ENCODE measurements at places on chromosomes 11 and 22.

GRCh38 chr22:47238690-47239473, 476.4 kb downstream of the TBC1D22A start:
- DNase-seq = no peak

- peak; percentile 16 for DNase-seq
Observed at GRCh38 chr11:73372375-73372993, 3.7 kb upstream of the RELT start.

DNA sequence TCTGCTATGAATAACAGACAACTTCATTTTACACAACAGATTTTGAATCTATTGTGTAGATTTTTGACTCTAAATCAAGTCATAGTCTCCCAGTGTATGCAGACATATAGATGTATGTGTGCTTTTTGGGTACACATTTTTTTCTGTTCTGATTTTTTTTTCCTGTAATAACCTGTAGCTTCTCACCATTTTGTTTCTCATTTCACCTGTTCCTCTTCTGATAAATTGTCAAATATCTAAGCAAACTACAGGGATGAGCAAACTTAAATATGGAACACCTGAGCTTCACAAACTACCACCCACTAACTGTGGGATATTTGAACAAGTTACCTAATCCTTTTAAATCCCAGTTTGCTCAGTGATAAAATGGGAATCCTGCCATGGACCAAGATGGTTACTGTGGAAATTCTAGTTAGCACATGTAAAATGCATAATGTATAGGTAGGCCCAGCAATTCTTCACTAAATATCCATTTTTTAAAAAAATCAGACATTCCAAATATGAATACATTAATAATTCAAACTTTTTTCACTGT, 15.7 kb downstream of the LGR4 start:
- no peak for DNase-seq

DNA sequence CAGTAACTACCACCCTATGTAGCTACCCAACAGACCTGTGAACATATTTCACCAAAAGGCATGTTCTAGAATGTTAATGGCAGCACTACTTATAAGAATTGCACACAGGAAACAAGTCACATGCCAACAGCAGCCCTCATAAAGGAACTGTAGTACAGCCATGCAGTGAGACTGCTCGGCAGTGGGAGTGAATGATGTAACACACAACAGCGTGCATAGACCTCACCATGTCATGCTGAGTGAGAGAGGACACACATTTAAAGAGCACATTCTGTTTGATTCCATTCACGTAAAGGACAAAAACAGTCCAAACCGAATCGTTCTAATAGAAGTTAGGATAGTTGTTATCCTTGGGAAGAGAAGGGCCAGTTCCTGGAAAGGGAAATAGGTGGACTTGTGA, 27.2 kb upstream of the KIRREL3 start:
- DNase-seq = no peak

DNA sequence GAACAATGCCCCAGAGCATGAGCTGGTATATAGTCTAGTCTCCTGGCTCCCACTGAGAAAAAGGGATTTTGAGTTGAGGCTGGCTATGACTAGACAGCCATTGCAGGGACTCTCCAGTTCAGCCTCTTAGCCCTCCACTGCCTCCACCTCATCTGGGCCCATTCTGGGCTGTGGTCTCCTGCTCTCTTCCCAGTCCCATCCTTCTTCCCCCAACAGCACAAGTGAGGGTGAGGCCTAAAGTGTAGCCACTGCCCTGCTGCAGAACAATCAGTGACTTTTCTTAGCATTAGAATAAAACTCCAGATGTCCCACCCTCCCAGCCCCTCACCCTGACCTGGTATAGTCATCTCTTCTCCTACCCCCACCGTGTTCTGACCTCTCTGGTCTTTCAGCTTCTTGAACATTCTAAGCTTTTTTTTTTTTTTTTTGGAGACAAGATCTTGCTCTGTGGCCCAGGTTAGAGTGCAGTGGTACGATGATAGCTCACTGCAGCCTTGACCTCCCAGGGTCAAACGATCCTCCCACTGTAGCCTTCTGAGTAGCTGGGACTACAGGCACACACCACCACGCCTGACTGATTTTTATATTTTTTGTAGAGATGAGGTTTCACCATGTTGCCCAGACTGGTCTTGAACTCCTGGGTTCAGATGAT, 4.3 kb downstream of the MED15 start:
- no peak for DNase-seq

GRCh38 chr22:46129390-46130041, 20.8 kb upstream of the PPARA start:
- DNase-seq = no peak

DNA sequence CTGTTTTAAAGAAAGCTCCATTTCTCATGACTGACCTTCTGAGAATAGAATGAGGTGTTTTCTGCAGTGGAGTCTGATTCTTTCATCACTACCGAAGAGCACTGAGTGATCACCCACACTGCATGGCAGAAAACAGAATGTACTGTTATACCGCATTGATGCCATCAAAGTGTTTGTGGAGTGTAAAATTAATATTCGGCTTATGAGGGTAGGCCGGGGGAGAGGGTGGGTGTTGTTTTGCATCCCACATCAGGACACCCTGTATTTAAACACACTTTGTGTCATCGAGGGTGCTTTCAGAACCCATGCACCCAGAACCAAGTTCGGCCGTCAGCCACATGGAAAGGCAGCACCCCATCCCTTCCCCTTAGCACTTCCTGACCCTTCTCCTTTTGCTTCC, 41.3 kb upstream of the ETS1 start:
- no peak for DNase-seq

GRCh38 chr11:17734418-17734911, at the start of gene KCNC1:
KCNC1 (plus strand) TSS chr11:17734781; CDS start chr11:17736003, 1,222 bp downstream.
- DNase-seq = peak; percentile 41

GRCh38 chr22:40626851-40627250, 9.7 kb downstream of the MRTFA start:
- no peak for DNase-seq

DNA sequence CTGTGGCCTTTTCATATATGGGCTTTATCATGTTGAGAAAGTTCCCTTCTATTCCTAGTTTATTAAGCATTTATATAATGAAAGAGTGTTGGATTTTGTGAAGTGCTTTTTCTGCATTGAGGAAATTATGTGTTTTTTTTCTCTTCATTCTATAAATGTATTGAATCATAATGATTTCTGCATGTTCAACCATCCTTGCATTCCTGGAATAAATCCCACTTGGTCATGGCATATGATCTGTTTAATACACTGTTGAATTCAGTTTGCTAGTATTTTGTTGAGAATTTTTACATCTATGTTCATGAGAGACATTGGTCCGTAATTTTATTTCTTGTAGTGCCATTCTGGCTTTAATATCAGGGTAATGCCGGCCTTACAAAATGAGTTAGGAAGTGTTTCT, 25.8 kb downstream of the PIM3 start:
- DNase-seq = no peak

DNA sequence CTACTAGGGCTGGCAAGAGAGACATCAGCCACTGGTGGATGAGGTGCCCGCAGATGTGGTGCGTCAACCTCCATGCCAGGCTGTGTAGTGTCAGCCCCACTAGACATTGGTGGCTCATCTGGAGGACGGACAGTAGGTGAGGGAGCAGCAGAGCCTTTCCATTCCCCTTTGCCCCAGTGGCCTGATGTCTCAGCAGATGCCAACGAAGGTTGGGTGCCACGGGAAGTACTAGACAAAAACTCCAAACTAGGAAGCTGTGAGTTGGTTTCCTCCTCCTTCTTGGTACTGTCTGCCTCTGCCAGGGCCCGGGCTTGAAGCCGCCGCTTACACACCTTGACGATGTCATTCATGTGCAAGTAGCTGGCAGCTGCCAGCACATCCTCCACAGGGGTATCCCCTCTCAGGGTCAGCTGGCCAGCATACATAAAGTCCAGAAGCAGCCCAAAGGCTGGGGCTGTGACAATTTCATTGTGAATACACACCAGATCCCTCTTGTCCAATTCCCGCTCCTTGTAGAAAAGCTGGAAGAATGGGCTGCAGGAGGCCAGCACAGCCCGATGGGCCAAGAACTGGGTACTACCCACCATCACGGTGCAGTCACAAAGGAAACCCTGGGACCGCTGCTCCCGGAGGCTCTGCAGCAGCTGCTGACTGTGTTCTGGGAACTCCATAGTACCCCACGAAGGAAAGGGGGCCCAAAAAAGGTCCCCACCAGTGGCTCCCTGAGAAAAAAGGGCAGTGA, 795 bp downstream of the ZBTB3 start:
- DNase-seq = no peak

DNA sequence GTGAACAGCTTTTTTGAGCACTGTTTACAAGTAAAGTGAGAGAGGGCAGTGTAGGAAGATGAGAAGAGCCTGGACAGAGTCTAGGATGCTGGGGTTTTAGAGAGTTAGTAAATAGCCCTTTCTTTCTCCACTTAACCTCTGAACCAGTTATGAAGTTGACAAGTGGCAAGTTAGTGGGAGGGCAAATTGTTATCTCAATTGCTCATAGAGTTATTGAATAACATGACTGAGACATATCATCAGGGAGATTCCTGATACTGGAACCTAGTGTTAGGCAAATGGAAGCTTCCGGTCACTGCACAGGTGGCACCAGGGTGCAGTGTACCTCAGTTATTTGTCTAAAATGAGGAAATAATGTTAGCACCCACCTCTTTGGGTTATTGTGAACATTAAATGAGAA, 57.8 kb upstream of the PTPN5 start:
- DNase-seq = no peak

DNA sequence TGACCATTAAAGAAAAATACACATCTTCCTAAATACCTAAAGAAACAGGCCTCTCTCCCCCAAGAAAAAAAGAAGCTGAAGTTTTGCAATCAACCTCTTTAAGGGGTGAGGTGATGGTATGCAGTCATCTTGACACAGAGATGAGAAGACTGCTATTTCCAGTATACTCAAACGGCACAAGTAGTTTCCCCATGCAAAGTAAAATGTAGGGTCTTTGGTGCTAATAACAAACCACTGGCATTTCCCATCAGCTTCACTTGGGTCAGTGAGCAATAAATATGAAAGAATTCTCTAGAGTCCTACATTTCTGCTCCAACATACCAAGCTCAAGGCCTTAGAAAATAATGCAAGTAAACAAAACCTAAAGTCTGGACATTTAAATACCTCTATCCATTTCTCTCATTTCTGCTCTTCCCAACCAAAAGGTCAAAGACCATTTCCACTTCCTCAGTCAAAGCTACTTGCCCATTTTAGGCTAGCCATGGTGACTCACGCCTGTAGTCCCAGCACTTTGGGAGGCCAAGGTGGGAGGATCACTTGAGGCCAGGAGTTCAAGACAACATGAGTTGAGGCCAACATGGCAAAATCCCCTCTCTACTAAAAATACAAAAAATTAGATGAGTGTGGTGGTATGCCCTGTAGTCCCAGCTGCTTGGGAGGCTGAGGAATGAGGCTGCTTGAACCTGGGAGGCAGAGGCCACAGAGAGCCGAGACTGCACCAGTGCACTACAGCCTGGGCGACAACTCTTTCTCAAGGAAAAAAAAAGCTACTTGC, 39.5 kb upstream of the CHRNA10 start:
- DNase-seq = peak; percentile 81

- DNase-seq = no peak
Observed at GRCh38 chr11:116694815-116695590, 77.8 kb downstream of the BUD13 start.

- DNase-seq = no peak
Observed at GRCh38 chr11:37474889-37475288, 876.9 kb upstream of the RAG2 start.

- DNase-seq = no peak
Observed at GRCh38 chr11:28627690-28628255, 519.6 kb downstream of the METTL15 start.

- DNase-seq = no peak
Observed at GRCh38 chr11:63919267-63920125, 2.5 kb upstream of the RCOR2 start.

DNA sequence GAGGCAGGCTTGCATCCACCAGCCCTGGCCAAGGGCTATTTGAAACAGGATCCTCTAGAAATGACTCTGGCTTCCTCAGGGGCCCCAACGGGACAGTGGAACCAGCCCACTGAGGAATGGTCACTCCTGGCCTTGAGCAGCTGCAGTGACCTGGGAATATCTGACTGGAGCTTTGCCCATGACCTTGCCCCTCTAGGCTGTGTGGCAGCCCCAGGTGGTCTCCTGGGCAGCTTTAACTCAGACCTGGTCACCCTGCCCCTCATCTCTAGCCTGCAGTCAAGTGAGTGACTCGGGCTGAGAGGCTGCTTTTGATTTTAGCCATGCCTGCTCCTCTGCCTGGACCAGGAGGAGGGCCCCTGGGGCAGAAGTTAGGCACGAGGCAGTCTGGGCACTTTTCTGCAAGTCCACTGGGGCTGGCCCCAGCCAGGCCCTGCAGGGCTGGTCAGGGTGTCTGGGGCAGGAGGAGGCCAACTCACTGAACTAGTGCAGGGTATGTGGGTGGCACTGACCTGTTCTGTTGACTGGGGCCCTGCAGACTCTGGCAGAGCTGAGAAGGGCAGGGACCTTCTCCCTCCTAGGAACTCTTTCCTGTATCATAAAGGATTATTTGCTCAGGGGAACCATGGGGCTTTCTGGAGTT, 13.3 kb downstream of the IL10RA start:
- no peak for DNase-seq

DNA sequence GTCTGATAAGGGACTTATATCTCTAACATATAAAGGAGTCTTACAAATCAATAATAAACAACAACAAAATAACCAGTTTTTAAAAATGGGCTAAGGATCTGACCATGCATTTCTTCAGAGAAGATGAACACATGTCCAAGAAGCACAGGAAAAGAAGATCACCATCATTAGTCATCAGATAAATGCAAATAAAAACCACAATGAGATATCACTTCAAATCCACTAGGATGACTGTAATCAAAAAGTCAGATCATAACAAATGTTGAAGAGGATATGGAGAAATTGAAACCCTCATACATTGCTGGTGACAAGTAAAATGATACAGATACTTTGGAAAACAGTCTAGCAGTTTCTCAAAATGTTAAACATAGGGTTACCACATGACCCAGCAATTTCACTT, 61.2 kb upstream of the MYOD1 start:
- DNase-seq = peak; percentile 20

DNA sequence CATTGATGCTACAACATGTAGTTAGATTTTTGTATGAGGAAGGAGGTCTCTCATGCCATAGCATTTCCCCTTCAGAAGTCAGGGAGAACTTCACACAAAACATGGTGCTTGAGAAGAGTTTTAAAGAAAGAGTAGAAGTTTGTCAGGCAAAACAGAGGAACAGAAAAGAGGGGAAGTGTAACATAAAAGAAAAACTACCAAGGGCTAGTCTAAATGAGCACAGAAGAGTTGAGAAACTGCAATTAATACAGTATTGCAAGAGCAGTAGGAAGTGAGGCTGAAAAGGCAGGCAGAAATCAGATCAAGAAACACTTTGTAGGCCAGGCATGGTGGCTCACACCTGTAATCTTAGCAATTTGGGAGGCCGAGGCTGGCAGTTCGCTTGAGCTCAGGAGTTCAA, 61.0 kb downstream of the FAM168A start:
- no peak for DNase-seq

DNA sequence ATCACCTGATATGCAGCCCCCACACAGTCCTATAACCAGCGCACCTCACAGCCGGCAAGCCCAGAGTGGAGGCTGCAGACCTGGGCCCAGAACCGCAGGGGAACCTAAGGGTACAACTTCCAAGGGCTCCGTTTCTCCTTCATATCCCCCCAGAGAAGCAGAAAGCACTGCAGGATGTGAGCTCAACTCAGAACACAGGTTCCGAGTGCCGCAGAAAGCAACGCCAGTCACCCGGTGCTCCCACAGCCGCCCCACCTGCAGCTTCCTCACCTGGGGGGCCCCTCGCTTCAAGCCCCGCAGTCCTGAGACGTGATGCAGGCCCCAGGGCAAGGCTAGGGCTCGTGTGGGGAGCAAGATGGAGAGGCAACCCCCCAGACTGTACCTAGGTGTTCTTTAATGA, 2.5 kb downstream of the TSSK2 start:
- DNase-seq = no peak

- DNase-seq = no peak
Observed at GRCh38 chr22:24498824-24499223, 3.7 kb downstream of the UPB1 start.
